ENCODE measurements at places on chromosomes 12 and 14.

DNA sequence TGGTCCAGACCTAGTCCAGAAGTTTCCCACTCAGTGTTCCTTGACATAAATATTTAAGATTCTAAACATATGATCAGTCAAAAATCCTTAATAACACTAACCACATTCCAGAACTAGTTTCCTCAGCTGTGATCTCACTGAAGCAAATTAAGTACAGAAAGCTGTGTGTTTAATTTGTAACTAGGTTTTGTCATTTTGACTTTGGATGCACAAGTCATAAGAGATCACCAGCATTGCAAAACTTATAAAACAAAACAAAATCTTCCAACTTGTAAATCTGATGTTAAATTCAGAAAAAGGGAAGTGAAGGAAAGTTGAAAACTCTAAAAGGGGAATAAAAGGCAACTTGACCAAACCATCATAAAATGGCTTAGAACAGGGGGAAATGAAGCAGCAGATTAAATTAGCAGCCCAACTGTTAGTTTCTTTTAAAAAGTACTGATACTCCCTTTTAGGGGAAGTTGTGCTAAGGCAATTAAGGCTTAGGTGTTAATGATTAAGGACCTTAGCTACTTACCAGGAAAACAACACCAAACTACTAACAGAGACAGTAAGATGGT lies 56.6 kb downstream of the SH2B3 start:
- no peak for DNase-seq

DNA sequence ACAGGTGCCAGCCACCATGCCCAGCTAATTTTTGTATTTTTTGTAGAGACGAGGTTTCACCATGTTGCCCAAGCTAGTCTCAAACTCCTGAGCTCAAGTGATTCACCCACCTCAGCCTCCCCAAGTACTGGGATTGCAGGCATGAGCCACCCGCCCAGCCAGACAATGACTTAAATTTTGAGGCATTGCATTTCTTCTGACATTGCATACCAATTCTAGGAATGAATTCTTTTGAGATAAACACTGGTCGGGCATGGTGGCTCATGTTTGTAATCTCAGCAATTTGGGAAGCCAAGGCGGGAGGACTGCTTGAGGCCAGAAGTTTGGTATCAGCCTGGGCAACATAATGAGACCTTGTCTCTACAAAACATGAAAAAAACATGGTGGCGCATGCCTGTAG lies 2.5 kb upstream of the CELA1 start:
- no peak for DNase-seq

- no peak for DNase-seq
These were observed 151.0 kb upstream of the SRRM4 start for GRCh38 chr12:118830296-118830695.

- no peak for DNase-seq
These were observed 174.8 kb downstream of the ADGRD1 start for GRCh38 chr12:131128556-131128955.

- DNase-seq, result no peak
These were observed 115.4 kb upstream of the VRK1 start for GRCh38 chr14:96681829-96682228.

- no peak for DNase-seq
These were observed 70.4 kb upstream of the RIN3 start for GRCh38 chr14:92443167-92443566.

DNA sequence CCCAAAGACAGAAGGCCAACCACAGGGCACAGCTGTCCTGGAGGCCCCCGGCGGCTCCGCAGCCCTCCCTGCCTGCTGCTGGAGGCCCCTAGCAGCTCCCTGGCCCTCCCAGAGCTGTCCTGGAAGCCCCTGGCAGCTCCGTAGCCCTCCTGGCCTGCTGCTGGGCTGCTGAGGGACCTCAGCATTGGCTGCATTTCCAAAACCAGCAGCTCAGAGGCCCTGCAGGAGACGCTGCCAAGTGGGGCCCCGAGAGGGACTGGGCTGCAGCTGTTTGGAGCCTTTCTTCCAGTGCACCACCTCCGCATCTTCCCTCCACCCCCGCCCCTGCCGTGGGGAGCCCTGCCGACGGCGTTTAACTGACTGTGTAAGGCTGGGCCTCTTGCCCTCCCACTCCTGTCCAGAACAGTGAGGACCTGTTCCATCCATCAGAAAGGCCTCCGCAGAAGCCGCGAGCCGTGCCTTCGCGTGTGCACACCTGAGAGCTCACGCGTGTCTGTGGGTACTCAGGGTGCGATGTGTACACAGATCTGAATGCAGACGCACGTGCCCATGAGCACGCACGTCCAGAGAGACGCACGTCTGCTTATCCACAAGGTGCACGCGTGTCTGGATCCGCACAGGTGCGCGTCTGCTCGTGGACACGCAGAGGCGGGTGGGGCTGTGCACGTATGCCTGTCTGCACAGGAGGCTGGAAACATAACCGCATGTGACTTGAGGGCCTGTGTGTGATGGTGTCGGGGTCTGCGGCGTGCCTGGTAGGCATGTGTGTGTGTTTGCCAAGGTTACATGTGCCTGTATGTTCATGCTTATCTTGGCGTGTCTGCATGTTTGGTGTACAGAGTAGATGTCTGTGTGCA lies 57.0 kb upstream of the FBRSL1 start:
- DNase-seq, result no peak

Measured in effector CD4-positive, alpha-beta T cell (primary cell).